ENCODE measurements at places on chromosomes 1 and 21.

- no peak for DNase-seq
These were observed 4.5 kb downstream of the PARP1 start for GRCh38 chr1:226403201-226404034.

- no peak for DNase-seq
These were observed 649.6 kb upstream of the PTBP2 start for GRCh38 chr1:96072021-96072420.

DNA sequence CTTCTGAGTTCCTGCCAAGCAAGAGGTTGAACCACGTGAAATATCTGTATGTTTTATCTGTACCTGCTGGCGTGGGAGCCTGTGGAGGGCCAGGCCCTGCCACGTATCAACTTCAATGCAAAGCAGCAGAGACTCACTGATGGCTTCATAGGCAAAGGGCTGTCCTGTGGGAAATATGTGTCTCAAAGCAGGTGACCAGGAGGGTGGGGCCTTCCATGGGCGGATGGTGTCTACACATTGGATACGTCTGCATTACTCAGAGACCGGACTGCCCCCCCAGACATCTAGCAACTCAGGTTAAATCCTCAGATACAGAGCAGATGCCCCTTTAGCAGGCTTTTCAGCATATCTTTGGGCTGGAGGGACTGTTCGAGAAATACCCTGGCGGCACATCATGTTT is 210.8 kb upstream of the C1orf174 start:
- DNase-seq: no peak

DNA sequence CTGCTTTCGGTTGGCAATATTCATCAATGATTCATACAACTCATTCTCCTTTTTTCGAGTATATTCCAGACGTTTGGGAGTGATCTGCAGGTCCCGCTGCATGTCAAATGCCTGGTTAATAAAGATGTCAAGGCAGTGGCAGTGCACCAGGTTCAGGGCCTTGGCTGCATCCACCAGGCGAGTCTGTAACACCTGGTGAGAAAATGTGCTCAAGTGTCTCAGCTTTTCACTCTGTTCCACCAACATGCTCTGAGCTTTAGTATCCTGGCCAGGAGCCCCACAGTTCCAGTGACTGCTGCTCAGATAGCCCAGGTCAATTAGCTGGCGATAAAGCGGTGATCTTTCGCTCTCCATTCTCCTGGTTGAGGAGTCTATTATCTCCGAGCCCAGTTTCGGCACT is 42.3 kb downstream of the DSTYK start:
- DNase-seq: no peak

GRCh38 chr1:70499695-70500094 is 88.6 kb downstream of the CTH start:
- no peak for DNase-seq

- no peak for DNase-seq
These were observed 5.2 kb downstream of the TNFSF4 start for GRCh38 chr1:173201969-173202368.

- no peak for DNase-seq
These were observed 15.2 kb downstream of the NR5A2 start for GRCh38 chr1:200042552-200043335.

DNA sequence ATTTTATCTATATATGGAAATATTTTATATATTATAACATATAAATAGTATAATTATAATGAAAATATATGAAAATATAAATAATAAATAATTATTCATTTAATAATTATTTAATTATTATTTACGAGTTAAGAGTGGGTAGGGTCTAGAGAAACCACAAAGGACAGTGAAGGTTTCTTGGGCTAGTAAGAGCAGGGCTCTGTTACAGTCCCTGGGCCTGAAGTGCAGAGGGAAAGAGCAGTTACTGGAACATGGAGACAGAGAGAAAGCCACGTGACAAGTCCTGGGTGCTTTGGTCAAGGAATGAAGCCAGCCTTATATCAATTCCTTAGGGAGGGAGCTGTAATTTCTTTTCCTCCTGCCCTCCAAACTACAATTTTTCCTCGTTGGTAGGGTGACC is 117.2 kb upstream of the OLIG2 start:
- DNase-seq: no peak

GRCh38 chr21:43692949-43693348 is 26.0 kb upstream of the PDXK start:
- no peak for DNase-seq

GRCh38 chr1:183780159-183780558 is 24.8 kb upstream of the RGL1 start:
- no peak for DNase-seq

DNA sequence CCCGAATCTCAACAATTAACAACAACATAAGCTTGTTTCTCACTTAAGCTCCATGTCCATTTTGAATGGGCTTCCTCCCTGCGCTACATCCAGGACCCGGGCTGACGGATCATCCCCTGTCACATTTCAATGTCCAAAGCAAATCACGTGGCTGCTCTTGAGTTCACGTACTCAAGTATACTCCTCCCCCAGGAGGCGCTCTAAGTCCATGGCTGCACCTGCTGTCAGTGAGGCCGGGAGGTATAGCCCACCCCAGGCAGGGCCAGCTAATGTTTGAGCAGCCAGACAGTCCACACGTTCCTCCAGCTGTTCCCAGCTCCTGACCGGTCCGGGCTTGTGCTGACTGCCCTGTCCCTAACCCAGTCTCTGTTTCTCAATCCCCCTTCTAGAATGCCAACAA is 220.8 kb downstream of the SLC35F3 start:
- DNase-seq: peak; percentile 27

- DNase-seq: no peak
These were observed 170.9 kb downstream of the LHX8 start for GRCh38 chr1:75305061-75305460.

- no peak for DNase-seq
These were observed 25.9 kb downstream of the NIPAL3 start for GRCh38 chr1:24441480-24441879.

DNA sequence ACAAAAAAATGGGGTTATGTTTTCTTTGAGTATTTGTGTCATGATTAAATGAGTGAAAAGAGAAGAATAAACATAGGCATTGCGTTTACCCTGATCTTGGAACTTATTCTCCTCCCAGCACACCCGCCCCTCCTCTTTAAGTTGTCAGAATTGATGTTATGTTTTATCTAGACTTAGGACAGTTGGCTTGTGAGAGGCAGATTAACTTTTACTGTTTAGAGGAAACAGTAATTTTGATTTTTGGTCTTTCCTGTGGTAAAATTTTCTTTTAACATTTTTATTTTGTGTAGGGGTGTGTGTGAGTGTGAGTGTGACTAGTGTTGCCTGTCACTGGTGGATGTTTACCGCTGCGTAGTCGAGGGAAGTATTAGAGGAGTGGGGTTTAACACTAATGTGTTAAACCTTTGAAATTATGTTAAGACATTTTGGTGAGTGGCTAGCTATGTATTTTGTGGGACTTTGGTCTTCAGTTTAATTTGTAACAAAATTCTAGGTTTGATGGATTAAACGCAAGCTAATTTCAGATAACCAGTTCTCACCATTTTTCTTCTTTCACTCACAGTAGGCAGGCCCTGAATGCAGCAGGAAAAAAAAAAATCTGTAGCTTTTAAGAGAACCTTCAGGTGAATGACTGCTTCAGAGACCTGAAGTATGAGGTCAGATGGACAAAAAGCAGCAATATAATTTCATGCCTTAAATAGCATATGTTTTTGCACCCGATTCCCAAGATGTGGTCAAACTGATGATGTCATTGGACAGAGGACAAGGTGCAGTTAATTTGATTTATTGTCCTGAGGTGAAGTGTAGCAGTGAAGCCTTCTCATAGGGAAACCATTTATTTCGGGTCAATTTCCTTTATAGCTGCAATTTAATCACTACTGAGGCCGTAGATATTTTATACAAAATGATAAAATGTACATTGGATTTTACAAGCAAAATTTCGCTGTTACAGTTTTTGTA is 2.7 kb downstream of the POU2F1 start:
- peak; percentile 52 for DNase-seq

DNA sequence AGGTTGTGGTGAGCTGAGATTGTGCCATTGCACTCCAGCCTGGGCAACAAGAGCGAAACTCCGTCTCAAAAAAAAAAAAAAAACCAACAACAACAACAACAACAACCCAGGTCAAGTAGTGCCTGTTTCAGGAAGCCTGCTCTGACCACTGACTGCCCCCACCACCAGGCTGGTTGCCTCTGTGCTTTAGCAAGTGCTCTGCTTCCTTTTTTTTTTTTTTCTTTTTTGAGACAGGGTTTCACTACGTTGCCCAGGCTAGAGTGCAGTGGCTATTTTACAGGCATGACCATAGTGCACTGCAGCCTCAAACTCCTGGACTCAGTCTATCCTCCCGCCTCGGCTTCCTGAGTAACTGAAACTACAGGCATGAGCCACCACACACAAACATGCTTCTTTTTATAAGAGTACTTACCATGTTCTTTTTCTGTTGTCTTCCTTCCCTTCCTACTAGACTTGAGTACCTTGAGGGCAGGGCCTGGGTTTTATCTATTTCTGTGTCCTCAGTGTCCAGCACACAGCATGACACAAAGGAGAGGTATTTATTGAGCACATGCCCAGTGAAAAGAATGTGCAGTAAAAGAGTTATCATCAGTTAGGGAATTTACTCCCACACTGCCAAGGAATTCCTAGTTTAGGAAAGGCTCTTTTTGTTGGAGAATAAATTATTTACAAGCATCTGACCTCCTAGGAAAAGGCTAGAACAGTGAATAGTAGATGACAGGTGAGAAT is 9.9 kb upstream of the COA7 start:
- no peak for DNase-seq

DNA sequence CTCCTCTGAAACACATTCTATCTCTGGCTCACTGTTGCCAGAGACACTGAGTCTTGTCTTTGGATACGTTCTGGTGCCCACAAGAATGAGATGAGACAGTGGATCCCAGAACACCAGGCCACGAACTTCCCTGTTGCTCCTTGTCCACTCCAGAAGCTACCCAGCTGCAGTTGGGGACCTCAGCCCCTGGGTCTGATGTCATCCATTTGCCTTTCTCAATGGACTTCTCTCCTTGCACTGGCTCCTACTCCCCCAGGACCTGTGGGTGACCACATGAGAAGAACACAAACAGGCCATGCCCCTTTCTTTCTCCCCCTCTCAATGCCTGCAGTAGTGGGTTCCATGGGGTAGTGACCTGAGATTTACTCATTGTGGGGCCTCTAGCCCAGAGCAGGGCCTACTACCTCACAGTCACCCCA is 5.9 kb downstream of the NBPF1 start:
- no peak for DNase-seq

DNA sequence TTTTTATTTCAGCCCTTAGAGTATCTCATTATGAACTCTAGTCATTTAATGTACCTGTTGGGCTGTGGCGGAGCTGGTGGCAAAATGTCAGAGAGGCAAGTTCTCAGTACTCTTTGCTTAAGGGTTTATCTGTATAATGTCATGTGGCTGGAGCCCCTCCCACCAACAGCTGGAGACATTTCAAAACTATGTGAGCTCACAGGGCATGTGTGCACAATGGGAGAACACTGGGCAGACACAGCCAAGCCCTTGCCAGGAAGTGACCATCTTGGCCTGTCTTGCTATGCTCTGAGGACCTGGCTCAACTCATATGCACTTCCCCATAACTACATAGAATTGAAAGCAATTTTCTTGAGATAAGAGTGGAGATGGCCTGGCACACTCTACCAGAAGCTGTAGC is 296.4 kb downstream of the PTPRU start:
- no peak for DNase-seq

GRCh38 chr1:115537415-115537814 is 104.4 kb upstream of the VANGL1 start:
- DNase-seq: no peak

DNA sequence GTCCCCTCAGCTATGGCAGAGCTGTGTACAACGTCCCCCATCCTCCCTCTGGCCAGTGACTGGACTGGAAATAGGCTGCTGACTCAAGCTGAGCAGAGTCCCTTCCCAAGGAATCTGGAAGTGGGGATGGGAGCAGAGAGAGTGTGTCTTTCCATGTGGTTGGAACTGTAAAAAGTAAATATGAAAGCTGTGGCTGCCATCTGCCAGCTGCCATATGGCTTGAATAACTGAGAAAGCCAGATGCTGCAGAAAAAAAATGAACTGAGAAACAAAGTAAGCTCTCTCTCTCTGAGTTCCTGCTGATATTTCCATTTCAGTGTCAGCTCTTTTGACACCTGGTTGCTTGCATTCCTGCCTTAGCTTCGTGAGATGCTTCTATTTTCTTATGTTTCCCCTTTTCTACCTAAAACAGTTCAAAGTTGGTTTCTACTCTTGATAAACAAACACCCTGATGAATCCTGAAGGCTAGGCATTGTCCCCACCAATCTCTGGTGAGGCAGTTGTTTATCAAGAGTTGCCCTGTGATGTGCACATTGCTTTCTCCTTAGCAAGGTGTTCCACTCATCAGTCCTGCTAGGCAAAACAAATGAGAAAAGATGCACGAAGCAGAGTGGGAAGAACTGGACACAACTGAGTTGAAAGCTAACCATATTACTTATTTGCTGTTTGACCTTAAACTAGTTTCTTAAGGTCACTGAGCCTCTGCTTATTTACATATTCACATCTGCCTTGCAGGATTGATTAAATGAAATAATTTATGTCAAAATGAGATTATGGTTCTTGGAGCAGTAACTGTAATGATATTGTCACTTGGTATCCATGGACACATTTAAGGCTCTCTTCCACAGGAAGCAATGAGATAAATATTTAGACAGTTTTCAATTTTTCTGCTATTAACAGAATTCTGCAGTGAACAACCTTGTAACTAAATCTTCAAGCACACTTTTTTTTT is 16.6 kb upstream of the DR1 start:
- no peak for DNase-seq

DNA sequence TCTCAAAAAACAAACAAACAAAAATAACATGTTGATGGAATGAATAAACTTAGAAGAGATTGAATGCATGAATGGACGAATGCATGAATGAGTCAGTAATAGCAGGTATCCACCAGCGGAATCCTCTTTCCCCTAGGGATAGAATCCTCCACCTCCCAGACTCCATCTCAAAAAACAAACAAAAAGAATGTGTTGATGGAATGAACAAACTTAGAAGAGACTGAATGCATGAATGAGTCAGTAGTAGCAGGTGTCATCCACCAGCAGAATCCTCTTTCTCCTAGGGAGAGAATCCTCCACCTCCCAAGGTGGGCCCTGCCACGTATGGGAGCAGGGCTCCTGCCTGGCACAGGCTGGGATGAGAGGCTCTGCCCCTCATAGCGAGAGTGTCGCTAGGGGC is 26.8 kb upstream of the RNF19B start:
- DNase-seq: no peak
